Fibroblast of skin of left quadriceps (primary cell): ENCODE measurements at places on chromosomes 5 and 9.

GRCh38 chr9:114973216-114973615 is 42.8 kb upstream of the TNFSF8 start:
- DNase-seq, result no peak

- DNase-seq, result no peak
Measured at GRCh38 chr5:116442931-116443551, 131.6 kb downstream of the SEMA6A start.

DNA sequence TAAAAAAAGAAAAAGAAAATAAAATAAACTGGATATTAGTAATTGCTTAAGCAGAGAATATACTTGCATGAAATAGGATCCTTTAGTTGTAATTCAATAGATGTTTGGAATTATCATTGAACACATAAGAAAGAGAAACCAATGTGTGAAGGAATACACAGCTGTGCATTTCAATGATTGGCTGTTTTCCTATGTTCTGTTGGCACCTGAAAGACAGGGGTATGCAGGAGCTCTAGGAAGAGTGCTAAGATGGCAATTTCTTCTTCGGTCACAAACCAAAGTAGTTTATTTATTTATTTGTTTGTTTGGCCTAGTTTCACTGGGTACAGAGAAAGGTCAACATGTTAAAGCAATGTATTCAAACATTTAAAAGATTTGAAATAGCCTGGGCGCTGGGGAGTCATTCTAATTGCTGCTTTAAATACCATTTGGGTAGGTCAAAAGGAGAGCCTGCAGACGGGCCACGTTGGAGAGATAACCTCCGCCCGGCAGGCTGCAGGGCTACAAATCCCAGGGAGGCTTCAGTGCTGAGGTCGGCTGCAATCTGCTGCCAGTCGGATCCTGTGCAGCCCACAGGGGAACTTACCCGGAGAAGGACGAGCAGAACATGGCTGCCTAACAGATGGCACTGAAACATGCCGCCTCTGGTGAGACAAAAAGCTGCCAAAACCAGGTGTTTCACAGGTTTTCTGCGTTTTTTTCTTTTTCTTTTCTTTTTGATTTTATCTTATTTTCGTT is 154.2 kb upstream of the TYRP1 start:
- DNase-seq, result no peak

DNA sequence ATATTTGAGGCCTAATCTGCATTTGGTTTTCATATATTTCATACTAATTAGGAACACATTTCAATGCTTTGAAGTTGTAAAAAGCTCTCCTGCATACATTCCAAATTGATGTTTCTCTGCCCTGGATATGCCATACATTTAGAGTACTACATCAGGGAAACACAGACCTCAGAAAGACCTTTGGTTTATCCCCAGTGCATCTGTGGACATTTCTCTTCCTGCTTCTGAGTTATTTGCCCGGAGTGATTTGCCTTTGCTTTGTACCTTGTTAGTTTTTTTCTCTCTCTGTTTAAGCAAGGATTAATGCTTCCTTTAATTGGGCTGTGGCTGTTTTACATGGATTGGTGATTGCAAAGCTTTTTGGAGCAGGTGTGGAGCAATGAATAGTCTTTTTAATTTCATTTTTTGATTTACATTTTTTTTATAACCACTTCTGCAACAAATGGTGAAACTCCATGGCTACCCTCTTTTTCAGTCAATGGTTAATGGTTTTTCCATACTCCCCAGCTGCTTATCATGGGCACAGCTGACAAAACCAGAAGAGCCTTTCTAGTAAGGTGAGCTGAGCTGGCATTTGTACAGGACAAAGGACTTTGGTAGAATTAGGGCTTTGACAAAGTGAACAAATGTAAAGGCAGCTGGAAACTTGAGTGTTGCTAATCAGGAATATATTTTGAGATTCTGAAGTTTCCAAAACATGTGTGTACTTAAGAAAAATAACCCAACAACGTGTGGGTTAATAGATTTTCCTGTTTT is 54.2 kb downstream of the ZSWIM6 start:
- DNase-seq, result no peak

DNA sequence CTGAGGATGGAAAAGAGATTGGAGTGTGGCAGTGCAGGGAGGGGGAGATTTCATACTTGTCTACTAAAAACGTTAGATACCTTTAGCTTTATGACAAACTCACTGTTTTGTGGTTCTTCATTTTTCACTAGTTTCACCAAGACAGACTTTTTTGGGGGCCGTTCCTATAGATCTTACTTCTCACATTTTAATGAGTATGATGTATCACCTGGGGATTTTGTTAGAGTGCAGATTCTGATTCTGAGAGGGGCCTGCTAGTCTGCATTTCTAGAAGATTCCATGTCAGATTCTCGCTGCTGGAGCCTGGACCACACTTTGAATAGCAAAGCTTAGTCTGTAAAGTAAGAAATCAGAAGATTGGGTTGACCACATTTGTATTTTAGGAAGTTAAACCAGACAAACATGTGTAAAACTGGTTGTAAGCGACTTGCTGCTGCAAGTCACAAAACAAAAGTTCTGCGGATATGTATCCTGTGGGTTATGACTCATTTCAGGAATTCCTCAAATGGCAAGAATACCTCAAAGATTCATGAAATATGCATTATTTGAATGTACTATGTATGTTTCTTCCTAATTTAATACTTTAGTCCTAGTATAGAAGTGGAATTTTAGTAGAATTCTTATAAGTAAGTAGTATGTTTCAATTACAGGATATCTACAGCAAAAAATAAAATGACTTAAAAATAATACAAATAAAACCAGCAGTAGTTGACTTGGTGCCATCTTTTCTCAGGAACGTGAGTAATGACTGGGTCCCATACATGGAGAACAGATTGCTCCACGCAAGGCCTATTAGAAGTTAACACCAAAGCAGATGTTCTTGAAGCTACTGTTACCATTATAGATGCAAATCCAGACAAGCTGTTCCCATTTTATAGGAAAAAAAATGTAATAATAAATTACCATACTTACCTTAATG is 27.8 kb downstream of the NFIL3 start:
- peak; percentile 89 for DNase-seq

GRCh38 chr5:97553604-97554452 is 370.8 kb upstream of the RIOK2 start:
- DNase-seq, result peak; percentile 50

- DNase-seq, result no peak
Measured at GRCh38 chr5:140182075-140182711, 7.2 kb downstream of the CYSTM1 start.

DNA sequence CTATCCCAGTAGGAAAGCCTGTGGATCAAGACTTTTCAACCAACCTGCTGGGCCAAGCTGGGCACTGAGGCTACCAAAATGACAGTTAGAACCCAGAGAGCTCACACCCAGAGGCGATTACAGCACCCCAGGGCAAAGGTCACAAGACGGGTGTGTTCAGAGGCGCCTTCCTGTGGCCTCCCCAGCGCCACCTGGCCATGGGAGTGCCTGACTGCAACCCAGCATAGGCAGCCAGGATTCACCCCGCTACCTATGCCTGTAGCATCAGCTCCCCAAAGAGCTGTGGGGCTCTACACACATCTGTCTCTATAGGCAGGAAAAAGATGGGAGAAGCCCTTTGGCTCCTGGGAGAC is 33.5 kb downstream of the PDGFRB start:
- no peak for DNase-seq

- peak; percentile 96 for DNase-seq
Measured at GRCh38 chr5:137146402-137146890, 352.7 kb downstream of the SPOCK1 start.

DNA sequence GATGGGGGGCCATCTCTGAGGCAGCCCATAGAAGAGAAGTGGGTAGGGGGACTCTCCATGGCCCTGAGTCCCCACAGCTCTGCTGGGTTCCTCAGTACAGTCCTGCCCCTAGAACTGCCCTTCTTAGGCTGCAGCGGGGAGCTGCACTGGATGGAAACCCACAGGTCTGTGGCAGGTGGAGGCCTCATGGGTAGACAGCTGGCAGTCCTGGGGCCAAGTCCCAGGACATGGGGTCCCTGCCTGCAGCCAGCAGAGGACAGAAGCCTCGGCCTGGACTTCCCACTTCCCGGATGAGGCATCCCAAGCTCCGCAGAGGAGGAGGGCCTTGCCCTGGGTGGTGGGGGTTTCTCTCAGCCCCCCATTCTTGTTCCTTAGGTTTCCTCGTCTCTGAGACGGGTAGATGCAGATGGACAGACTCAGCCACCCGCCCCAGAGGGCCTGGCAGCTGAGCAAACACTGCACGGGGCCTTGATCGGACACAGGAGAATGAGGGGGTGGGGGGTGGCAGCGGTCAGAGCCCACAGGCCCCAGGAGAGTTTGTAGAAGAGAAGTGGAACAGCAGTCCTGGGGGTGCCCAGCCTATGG is 153.8 kb downstream of the C9orf50 start:
- no peak for DNase-seq

DNA sequence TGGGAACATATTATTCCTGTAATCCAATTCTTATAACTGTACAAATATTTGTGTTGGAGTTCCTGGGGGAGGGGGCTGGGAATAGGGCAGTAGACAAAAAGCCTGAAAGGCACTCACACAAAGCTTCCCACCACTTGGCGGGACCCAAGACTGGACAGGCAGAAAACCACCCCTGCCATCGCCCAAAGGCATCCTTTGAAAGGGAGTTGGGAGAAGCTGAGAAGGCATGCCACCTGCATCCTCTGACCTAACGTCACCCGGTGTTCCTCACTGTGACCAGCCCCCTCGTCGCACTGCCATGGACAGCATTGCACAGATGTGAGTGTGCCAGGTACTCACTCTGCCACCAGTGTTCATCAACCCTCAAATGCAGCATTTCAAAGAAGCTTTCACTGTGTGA is 80.6 kb upstream of the SMIM23 start:
- DNase-seq, result no peak

DNA sequence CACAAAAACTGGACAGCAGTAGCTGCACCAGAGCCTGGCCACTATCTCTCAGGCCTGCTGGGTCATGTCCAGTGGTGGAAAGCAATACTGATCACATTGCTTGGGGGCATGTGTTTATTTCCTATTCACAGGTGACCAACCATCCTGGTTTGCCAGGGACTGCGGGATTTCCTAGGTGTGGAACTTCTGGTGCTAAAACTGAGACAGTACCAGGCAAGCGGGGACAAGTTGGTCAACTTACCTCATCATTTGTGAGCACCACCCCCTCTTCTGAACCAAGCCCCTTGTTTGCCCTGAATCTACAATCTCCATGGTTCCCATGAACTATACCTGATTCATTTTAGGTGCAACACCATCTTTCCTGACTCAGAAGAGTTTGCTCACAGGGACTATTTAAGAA is 81.3 kb downstream of the TNC start:
- no peak for DNase-seq

GRCh38 chr5:173412566-173412965 is 84.4 kb upstream of the STC2 start:
- no peak for DNase-seq

- DNase-seq, result no peak
Measured at GRCh38 chr5:168311061-168311566, 19.7 kb downstream of the WWC1 start.

GRCh38 chr9:92963831-92964606 is 16.7 kb downstream of the FGD3 start:
- DNase-seq, result no peak

GRCh38 chr5:79143684-79144379 is 32.2 kb downstream of the BHMT start:
- no peak for DNase-seq

- no peak for DNase-seq
Measured at GRCh38 chr5:87169300-87169991, 98.2 kb upstream of the RASA1 start.

DNA sequence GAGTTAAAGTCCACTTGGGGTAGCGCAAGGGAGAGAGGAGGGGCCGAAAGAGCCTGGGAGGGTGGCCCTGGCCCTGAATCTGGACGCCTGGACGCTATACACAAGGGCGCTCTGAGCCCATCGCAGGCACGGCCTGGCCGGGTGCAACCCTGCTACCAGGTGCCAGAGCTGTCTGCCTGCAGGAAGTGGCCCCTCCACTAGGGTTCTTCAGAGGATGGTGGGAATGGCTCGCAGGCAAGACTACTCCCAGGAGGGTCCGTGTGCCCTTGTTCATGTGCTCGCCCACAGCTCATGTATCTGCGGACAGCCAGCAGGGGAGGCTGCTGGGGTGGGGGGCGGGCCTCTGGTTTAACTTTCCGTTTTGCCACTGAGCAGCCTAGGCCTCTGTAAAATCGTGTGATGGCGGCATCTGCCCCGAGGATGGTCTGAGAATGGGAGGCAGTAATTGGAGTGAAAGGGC is 1.4 kb upstream of the NKD2 start:
- DNase-seq, result no peak

GRCh38 chr5:132257131-132258101 is at the start of gene PDLIM4:
Gene PDLIM4, plus strand, starts transcription at chr5:132257696. Its CDS starts 39 bp downstream, at chr5:132257735.
- no peak for DNase-seq

- DNase-seq, result no peak
Measured at GRCh38 chr9:104028827-104029226, 65.3 kb upstream of the SMC2 start.

GRCh38 chr5:98503616-98504015 is 269.8 kb upstream of the RGMB start:
- DNase-seq, result no peak

DNA sequence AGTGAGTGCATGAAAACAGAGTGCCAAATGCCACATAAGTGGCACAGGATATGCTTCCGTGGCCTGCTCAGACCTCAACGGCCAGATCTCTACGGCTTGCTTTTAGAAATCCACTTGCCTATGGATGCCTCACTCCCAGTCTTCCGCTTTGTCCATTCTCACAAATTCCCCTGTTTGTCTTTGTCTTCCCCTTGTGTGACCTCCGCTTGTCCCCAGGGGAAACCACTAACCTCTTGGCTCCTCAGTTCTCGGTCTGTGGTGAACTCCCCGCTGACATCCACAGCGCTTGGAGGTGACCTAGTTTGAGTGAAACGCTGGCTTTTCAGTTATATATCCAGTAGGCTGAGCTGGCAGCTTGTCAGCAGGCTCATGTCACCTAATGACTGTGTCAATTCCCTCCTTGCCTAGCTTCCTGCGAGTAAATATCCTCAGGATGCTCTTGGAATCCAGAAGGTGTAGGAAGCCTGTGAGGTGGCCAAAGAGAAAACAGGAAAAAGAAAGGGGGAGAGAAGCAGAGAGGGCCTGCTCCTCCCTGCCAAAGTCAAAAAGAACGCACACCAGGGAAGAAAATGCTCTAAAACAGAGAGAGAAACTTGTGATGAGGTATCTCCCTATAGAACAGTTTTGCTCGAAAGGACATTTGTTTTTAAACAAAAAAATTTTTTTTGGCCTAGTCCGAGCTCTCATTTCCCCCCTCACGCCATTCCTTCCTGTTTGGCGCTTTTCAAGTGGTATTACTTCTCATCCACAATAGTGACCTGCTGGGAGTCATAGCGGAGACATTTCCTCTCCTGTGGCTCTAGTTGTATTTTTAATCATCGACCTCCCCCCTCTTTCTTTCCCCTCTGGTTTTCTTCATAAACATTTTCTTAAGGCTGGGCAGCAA is 101.6 kb upstream of the SPRY4 start:
- DNase-seq, result no peak

- DNase-seq, result no peak
Measured at GRCh38 chr5:125199373-125199772, 452.9 kb upstream of the ZNF608 start.

- DNase-seq, result no peak
Measured at GRCh38 chr9:91840469-91840868, 109.6 kb downstream of the ROR2 start.

DNA sequence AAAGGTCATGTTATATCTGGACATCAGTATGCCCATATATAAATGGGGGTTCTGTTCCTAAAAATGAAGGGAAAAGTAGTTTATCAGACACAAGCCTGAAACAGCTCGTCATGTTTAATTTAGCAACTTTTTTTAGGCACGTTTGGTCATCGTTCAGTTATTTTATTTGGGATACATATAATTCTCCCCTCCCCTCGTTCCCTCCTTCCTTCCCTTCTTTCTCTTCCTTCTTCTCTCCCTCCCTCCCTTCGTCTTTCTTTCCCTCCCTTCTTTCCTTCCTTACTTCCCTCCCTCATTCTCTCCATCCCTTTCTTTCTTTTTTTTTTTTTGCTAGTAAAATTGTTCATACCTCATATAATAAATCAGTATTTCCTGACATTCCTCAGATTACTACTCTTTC is 3.4 kb downstream of the PPWD1 start:
- DNase-seq, result no peak
